K562 (cell line): ENCODE measurements at places on chromosomes 3 and 15.

DNA sequence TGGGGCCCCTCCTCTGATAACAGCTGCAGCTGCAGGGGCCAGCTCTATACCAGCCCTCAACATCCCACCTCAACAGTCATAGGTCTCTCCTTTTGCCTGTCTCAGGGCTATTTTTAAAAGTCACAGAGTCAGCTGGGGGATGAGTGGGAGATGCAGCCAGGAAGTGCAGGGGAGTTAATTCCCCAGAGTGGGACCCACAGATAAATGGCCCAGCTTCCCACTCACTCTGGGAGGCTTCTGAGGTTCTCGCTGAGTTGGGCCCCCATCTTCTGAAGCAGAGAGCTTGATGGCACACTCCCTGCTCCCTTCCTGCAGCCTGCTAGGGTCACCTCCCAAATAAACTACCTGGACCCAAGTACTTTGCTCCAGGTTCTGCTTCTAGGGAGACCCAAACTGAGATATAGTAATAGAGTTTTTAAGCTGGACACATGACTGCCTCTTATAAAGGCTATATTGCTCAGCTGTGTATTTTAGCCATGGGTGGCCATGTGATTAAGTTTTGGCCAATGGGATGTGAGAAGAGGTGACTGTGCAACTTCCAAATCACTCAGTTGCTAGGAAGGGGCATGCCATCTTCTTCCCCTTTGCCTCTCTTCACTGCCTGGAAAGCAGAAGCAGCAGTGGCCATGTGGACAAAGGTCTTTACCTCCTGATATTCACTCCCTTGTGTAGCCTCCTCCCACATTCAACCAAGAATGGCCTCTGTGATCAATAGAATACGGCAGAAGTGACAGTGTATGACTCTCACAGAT is 15.5 kb upstream of the VIPR1 start:
- H3K4me1 ChIP-seq, result no peaks in the 10 kb centered on the region
- H3K27me3 ChIP-seq, result no peaks in the 10 kb centered on the region; the same call in 2 of the 3 replicates
- H3K36me3 ChIP-seq, result no peaks in the 10 kb centered on the region

- no peak overlapping the region for H3K27ac ChIP-seq
- H3K27me3 ChIP-seq, result no peaks in the 10 kb centered on the region
- no peak overlapping the region for H3K4me3 ChIP-seq
These were observed 60.8 kb downstream of the MINDY4B start for GRCh38 chr3:150844484-150844883.

DNA sequence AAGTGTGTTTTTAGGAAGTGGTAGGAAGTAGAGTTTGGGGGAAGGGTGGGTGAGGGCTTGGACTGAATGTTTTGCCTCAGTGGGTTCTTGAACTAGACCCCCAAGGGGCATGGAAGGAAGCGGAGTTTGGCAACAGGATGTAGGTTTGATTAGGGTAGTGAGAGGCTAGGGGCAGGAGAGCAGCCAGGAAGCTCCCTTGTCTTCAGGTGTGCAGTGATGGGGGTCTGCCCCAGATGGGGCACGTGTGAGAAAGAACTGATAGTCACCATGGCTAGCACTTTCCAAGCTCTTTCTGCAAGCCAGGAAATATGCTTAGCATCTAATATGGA is 4.7 kb downstream of the ZSCAN2 start:
- no peak for DNase-seq
- H3K4me3 ChIP-seq, result no peak overlapping the region
- H3K27ac ChIP-seq, result no peak overlapping the region
- H3K4me1 ChIP-seq, result peaks cover 5% of the 10 kb centered on the region; the same call in 2 of the 3 replicates
- H3K27me3 ChIP-seq, result no peaks in the 10 kb centered on the region
- peaks cover 17% of the 10 kb centered on the region; the same call in 1 of the 3 replicates for H3K36me3 ChIP-seq

GRCh38 chr3:134640872-134641470 is 9.9 kb downstream of the KY start:
- no peak overlapping the region for H3K27ac ChIP-seq
- H3K4me1 ChIP-seq, result no peaks in the 10 kb centered on the region
- DNase-seq, result peak; percentile 25
- H3K27me3 ChIP-seq, result no peaks in the 10 kb centered on the region
- H3K4me3 ChIP-seq, result no peak overlapping the region

DNA sequence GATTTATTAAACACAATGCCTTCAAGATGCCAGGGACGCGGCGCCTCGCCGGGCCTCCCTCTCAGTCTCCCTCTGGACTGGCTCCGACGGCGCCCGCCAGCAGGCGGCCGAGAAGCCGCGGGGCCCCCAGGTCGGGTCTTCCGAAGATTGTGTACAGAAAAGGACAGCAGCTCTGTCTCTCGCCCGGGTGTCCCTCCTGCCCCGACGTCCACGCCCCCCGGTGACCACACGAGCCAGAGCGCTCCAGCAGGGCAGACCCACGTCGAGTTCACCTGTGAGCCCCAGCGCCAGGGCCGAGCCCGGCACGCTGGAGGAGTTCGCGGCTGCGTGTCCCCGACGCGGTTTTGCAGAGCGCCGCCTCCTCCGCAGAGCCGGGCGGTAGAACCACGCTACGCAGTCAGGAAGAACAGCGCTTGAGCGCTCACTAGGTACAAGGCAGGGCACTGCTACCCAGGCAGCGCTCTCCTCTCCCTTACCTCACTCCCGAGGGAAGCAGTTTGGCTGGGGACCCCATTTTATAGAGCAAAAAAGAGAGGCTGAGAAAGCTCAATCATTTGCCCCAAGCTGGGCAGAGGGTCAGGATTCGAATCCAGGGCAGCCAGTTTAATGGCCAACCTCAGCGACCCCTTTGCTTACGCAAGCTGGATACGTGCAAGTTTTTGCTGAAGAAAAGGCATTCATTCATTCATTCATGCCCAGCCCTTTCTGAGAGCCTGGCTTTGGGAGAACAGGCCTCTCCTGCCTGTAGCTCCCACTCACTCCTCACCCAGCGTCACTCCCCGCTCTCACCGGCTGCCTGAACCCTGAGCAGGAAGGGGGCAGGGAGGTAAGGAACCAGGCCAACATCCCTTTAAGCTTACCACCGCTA is 3.0 kb upstream of the TLE3 start:
- no peaks in the 10 kb centered on the region for H3K36me3 ChIP-seq
- peaks cover 55% of the 10 kb centered on the region for H3K4me1 ChIP-seq
- peak; percentile 52 for DNase-seq
- no peaks in the 10 kb centered on the region for H3K27me3 ChIP-seq
- peak overlapping the region; percentile 13 for H3K4me3 ChIP-seq
- H3K27ac ChIP-seq, result peak overlapping the region; percentile 83

DNA sequence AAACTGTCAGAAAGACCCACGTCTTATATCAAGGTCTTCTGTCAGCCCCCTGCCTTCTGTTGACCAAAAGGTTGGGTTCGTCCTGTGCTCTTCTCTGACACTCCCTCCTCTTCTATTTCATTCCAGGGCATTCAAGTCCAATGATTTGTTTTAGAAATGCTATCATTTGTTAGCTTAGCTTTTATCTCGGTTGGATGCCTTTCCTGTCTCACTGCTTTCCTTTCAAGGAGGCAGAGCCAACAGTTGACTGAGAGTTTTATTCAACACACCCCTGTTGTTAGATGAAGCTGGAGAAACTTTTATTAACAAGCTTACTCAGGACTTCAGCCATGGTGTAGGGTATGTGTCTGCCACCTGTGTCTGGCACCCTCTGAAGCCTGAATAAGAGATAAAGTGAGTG is 112.0 kb upstream of the SLC7A14 start:
- peaks cover 51% of the 10 kb centered on the region for H3K4me1 ChIP-seq
- H3K27ac ChIP-seq, result no peak overlapping the region
- H3K36me3 ChIP-seq, result no peaks in the 10 kb centered on the region
- H3K4me3 ChIP-seq, result no peak overlapping the region
- no peaks in the 10 kb centered on the region for H3K27me3 ChIP-seq
- DNase-seq, result no peak
